ENCODE measurements at places on chromosomes 2 and 18. TPM values are rescaled to one million over a fixed set of nuclear protein-coding genes. Genes with fewer than 3 reads are reported as not detected.

The OSR1 gene
- 138 TPM for total RNA-seq

The EVA1A gene
- 2.2 TPM for total RNA-seq

The STAM2 gene
- 59.7 TPM for total RNA-seq

The IFIH1 gene
- 9.1 TPM for total RNA-seq

GRCh38 chr2:144694456-144694855, 174.5 kb upstream of the ZEB2 start:
- H3K36me3 ChIP-seq, result no peaks in the 10 kb centered on the region
- no peak overlapping the region for H3K27ac ChIP-seq
- H3K4me1 ChIP-seq, result no peaks in the 10 kb centered on the region
- H3K4me3 ChIP-seq, result no peak overlapping the region

DNA sequence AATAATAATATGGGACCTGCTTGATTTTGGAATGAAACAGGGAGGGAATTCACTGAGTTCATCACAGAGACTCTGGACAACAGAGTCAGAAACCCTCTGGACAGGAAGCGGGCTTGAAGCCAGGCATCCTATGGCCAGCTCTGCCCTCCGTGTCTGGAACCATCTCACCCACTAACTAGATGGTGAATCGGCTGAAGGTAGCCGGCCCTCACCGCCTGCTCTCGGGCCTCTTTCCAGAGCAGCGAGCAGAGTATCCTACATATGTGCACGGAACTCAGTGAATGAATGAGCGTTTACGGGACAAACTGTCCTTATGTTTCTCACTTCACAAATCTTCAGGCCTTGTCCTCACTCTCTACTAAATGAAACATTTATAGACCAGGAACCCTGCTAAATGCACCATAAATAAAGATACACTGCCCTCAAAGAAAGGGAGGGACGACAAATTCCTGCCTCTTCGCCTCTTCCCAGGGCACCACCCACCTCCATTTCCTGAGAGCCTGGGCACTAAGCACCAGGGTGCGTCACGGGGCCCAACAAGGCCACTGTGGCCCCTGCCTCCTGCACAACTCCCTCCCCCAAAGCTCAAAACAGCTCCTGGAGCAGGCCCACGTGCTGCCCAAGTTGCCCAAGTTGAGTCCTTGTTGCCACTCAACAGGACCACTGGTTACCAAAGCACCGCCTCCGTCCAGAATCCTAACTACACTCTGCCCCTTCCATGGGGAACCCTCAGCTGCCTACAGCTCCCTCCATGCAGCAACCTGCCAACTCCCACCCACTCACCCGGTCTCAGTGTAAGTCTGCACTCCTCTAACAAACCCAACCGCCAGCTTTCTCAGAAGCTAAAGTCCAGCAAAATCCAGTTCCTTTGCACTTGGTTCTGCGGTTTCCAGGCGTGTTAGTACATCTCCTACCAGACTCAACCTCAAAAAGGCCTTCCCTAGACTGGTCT, 1.7 kb downstream of the TBC1D8 start:
- DNase-seq, result no peak
- H3K27me3 ChIP-seq, result no peaks in the 10 kb centered on the region
- peaks cover 31% of the 10 kb centered on the region for H3K4me1 ChIP-seq
- no peak overlapping the region for H3K4me3 ChIP-seq
- no peaks in the 10 kb centered on the region for H3K36me3 ChIP-seq

- no peak for DNase-seq
- no peak overlapping the region for H3K27ac ChIP-seq
- H3K4me1 ChIP-seq, result peaks cover 4% of the 10 kb centered on the region
- H3K36me3 ChIP-seq, result no peaks in the 10 kb centered on the region
- no peaks in the 10 kb centered on the region for H3K27me3 ChIP-seq
Observed at GRCh38 chr2:188328419-188328818, 36.7 kb downstream of the GULP1 start.

DNA sequence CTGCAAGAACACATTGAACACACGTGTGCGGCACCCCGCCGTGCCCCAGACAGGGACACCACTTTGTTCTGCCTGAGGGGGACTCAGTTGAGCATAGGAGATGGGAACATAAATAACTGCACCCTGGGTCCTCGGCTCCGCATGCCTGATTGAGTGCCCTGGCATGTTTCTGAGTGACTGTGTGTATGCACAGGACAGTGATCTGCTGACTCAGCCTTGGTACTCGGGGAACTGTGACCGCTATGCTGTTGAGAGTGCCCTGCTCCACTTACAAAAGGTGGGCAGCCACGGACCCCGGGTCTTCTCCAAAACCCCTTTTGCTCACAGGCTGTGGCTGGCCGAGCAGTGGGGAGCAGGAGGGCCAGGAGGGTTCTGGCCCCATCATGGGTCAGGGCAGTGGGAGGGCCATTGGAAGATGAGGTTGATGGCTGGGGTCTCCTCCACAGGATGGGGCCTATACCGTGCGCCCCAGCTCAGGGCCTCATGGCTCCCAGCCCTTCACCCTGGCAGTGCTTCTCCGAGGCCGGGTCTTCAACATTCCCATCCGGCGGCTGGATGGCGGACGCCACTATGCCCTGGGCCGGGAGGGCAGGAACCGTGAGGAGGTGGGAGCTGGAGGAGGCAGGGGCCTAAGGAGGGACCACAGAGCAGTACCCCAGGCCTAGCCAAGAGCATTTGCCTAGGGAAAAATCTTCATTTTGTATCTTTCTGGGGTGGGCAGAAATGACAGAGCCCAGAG, 16.9 kb downstream of the SH2D6 start:
- H3K27ac ChIP-seq, result no peak overlapping the region
- no peaks in the 10 kb centered on the region for H3K36me3 ChIP-seq
- H3K4me1 ChIP-seq, result peaks cover 85% of the 10 kb centered on the region
- no peaks in the 10 kb centered on the region for H3K27me3 ChIP-seq
- no peak for DNase-seq

DNA sequence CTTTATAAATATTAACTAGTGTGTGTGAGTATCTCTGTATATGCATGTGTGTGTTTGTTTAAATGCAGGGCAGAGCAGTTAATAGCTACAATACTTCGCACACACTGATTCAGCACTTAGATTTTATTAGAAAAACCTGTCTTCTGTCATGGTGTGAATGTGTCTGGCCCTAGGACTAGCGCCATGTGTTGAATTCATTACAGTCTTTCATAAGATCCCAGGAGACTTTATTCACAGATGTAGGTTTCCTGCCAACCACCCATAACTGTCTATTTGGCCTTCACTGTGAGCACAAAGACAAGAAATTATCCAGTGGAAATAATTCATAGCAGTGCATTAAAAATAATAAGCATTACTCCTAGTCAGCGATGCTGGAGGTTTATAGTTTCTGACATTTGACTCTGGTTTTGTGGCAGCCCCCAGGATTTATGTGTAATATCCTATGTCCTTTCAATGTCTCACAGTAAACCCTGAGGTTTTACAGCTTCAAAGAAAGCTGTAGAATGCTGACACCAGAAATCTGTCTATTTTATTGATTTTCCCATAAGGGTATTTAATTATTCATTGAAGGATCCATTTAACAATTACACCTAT, 93.9 kb downstream of the ZNF804A start:
- H3K36me3 ChIP-seq, result no peaks in the 10 kb centered on the region
- no peaks in the 10 kb centered on the region for H3K4me1 ChIP-seq
- no peak for DNase-seq
- no peak overlapping the region for H3K27ac ChIP-seq

DNA sequence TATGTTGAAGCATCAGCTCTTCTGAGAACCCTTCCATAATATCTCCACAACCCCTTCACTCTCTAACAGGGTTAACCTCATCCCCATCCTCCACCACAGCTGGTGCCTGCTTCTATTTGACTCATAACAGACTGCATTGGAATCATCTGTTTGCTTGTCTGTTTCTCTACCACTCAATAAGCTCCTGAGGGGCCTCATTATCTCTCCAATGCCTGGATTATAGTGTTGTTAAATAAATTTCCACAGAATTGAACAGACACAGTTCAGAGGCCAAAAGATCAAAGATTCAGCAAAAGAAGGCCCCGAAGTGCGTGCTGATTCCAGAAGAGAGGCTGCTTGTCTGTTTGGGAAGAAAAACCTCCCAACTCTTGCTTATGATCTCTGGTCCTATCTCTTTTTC, 33.7 kb upstream of the FAM98A start:
- no peaks in the 10 kb centered on the region for H3K27me3 ChIP-seq
- H3K36me3 ChIP-seq, result no peaks in the 10 kb centered on the region
- no peak overlapping the region for H3K4me3 ChIP-seq
- DNase-seq, result no peak

DNA sequence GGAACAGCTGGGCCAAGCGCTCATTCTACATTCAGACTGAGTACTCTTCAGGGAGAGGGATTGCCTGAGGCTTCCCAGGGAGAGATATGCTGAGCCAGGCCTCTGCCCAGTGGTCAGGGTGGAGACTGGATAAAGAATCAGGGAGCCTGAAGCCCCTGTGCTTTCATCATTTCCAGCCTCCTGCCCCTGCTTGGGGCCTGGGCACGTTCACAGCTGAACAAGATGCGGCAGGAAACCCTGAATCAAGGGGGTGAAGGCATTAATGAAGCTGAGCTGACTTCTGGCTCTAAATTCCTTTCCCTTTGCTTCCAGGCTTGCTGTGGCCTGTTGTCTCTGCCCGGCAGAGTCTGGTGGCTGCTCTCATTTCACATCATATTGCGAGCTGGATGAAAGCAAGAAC, 35.0 kb downstream of the RPL37A start:
- H3K27me3 ChIP-seq, result no peaks in the 10 kb centered on the region
- H3K4me1 ChIP-seq, result peaks cover 15% of the 10 kb centered on the region
- DNase-seq, result peak; percentile 35
- no peak overlapping the region for H3K27ac ChIP-seq

DNA sequence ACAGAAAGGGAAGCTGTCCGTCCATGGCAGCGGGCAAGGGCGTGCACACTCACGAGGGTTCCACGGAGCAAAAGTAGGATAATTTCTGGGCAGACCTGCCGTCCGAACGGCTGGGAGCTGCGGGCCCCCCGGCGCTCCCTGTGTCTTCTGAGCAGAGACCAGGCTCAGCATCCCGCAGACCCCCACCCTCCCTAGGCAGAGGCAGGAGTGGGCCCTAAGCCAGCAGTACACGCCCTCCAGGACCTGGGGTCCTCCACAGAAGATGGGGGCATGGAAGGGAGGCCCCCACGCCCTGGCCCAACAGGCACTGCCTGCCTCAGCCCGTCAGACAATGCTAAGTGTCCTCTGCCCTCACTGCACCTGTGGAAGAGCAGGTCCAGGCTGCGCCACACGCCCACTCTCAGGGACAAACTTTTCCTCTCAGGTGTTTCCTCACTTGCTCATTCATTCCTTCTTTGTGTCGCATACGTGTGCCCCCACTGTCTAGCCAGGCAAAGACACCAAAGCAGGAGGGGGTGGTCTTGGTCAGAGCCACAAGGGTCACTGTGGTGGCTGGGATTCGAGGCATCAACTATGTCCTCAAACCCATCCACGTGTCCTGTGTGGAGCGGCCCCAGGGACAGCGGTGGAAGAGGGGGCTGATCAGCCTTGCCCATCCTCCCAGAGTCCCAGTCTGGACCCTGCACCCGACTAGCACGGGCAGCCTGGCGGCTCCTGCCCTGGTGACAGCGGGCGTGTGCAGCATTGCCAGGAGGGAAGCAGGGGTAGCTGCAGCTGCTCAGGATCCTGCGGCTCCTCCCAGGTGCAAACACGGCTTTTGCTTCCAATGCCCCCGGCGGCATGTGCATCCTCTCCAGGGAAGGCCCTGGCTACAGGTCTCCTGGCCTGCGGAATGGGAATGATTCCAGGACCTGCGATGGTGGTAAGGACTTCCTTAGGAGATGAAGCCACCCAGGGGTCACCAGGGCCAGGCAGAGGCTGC, 2.4 kb upstream of the GPC1 start:
- DNase-seq, result no peak
- H3K4me3 ChIP-seq, result no peak overlapping the region
- H3K27ac ChIP-seq, result no peak overlapping the region
- H3K4me1 ChIP-seq, result peaks cover 29% of the 10 kb centered on the region

- peak overlapping the region; percentile 10 for H3K4me3 ChIP-seq
- H3K27me3 ChIP-seq, result no peaks in the 10 kb centered on the region
- peak overlapping the region; percentile 35 for H3K27ac ChIP-seq
- H3K4me1 ChIP-seq, result peaks cover 5% of the 10 kb centered on the region
Observed at GRCh38 chr2:50535971-50536759, 495.8 kb downstream of the NRXN1 start.

- DNase-seq, result no peak
- H3K4me3 ChIP-seq, result no peak overlapping the region
- H3K27me3 ChIP-seq, result no peaks in the 10 kb centered on the region
- no peak overlapping the region for H3K27ac ChIP-seq
Observed at GRCh38 chr2:237323656-237324055, 90.3 kb downstream of the COL6A3 start.

- H3K27me3 ChIP-seq, result no peaks in the 10 kb centered on the region
- DNase-seq, result no peak
- no peak overlapping the region for H3K27ac ChIP-seq
- no peak overlapping the region for H3K4me3 ChIP-seq
- H3K36me3 ChIP-seq, result no peaks in the 10 kb centered on the region
Observed at GRCh38 chr18:78770139-78770822, 209.3 kb upstream of the SALL3 start.

GRCh38 chr2:9205963-9206948, at the start of gene ASAP2:
ASAP2 (plus strand) TSS chr2:9206812; CDS start chr2:9207105, 293 bp downstream.
- DNase-seq, result no peak
- peaks cover 10% of the 10 kb centered on the region for H3K4me1 ChIP-seq
- no peaks in the 10 kb centered on the region for H3K27me3 ChIP-seq
- H3K4me3 ChIP-seq, result peak within 1 kb of the TSS; percentile 66
- no peaks in the 10 kb centered on the region for H3K36me3 ChIP-seq
- peak within 1 kb of the TSS; percentile 73 for H3K27ac ChIP-seq

DNA sequence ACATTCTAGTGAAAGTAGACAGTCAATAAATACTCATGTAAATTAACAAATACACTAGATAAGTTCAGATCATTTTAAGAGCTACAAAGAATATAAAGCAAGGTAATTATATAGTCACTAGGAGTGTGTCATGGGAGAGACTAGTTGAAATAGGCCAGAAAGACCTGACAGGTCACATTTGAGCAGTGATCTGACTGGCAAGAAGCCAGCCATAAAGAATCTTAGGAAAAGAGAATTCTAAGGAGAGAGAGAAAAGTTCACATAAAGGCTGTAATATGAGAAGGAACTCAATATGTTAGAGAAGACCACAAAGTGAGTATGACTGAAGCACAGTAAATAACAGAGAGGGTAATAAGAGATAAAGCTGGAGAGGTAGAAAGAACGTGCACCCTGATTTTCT, 31.2 kb downstream of the VSNL1 start:
- H3K4me1 ChIP-seq, result no peaks in the 10 kb centered on the region
- DNase-seq, result no peak
- H3K36me3 ChIP-seq, result no peaks in the 10 kb centered on the region
- no peak overlapping the region for H3K27ac ChIP-seq
- H3K27me3 ChIP-seq, result no peaks in the 10 kb centered on the region

DNA sequence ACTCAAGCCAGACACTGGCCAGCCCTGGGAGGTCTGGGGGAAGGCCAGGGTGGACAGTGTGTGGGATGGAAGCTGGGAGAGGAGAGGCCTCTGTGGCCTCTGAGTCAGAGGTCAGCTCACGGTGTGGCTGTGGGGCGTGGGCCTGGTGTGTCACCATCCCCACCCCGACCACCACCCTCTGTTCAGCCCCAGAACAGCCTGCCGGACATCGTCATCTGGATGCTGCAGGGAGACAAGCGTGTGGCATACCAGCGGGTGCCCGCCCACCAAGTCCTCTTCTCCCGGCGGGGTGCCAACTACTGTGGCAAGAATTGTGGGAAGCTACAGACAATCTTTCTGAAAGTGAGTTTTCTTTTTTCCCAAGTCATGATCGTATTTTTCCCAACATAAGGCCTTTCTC, 110.5 kb downstream of the DYSF start:
- DNase-seq, result no peak
- H3K27me3 ChIP-seq, result no peaks in the 10 kb centered on the region
- no peak overlapping the region for H3K27ac ChIP-seq
- H3K4me1 ChIP-seq, result peaks cover 26% of the 10 kb centered on the region
- H3K36me3 ChIP-seq, result no peaks in the 10 kb centered on the region
- no peak overlapping the region for H3K4me3 ChIP-seq

Measured in spinal cord (tissue), 10 donors.